ENCODE measurements at places on chromosomes 7 and 10.
A peak's percentile ranks its signal among the peaks of the same experiment; 100 is the strongest.

DNA sequence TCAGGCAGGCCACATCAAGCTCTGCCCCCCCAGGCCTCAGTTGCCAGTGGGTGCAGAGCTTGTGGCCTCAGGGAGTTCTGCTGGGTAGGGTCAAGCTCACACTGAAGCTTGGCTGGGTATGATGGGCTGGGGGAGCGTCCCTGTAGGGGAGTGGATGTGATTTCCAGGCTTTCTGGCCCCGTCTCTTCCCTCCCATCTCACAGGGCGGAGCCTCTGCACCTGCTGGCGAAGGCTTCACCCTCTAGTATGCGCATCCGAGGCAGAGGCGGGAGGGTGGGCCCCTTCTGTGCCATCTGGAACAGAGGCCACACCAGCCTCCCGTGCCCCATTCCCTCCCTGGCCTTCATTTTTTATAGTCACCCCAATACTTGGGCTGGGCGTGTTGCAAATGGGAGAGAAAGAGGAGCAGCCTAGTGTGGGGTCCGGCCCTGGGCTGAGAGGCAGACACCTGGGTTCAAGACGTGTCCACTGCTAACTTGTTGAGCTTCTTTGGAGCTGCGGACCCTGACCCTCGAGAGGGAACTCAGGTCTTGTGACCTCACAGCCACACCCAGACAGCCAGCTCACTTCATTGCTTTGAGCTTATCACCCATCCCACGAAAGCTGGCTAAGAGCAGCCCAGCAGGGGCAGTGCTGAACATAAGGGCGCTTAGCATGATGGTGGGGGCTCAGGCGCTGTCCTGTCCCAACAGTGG lies 2.3 kb downstream of the AQP1 start:
- no peak for DNase-seq

DNA sequence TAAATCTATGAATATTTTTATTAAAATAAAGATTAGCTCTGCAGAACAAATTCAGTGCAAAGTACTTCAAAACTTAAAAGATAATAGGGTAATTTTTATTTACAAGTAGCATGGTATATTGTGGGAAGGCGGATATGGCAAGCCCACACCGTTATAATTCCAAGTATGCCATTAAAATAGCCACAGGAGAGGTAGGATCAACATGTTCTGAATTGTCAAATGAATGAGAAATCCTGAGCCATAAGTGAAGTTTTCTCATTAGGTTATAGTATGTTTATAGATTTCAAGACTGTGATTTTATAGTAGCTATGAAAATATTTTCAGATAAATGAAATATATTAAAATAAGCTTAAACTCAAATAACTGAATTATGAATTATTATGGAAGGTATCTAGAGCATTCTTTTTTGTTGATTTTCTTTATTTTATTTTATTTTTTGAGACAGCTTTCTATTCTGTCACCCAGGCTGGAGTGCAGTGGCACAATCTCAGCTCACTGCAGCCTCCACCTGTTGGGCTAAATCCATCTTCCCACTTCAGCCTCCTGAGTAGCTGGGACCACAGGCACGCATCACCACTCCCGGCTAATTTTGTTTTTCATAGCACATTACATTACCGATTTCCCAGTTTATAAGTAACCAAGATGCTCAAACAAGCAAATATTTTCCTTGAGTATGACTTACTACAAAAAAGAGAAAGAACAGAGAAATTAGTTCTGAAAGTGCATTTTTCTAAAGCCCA lies 956.6 kb downstream of the GATA3 start:
- DNase-seq: no peak

DNA sequence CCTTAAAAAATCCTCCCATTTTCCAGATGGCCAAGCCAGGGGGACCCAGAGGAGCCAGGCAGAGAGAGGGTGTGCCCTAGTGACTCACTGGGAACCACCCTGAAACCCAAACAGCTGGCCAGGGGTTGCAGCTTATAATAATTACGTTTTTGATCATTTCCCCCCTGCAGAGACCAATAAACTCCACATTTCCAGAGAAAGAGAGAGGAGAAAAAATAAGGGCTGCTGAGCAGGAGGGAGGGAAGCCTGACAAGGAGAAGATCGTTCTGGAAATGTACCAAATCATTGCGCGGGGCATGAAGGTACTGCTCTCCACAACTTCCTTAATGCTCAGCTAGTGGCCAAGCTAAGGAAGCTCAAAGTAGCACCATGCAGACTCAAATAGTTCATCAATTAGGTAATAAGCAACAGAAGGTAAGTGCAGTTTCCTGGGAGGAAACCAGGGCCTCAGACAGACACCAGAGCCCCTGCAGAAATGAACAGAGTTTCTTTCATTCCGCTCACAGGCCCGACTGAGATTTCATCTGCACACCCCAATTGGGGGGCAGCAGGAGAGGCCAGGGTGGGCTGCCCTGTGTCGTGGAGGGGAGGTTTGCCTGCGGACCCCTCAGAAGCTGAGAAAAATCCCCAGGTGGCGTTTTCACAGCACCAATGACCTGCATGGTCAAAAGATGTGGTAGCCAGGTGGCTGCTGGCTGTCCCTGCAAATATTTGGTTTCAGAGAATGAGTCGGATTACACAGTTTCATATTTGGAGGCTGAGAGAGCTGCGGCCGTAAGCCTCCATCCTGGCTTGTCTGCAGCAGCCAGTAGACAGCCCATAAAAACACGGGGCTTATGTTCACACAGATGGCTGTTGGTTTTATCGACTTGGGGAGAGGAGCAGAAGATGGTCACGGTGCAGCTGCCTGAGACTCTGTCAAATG lies 153.2 kb upstream of the LYZL2 start:
- DNase-seq: no peak

GRCh38 chr7:108103558-108104298 lies 26.4 kb downstream of the LAMB4 start:
- DNase-seq: no peak

GRCh38 chr10:24262929-24263590 lies 54.1 kb downstream of the KIAA1217 start:
- no peak for DNase-seq

GRCh38 chr10:69241575-69241974 lies 21.4 kb downstream of the HKDC1 start:
- no peak for DNase-seq

GRCh38 chr10:73743327-73743904 lies 756 bp upstream of the SEC24C start:
- DNase-seq: no peak

GRCh38 chr7:157139111-157139809 lies 534 bp downstream of the UBE3C start:
- peak; percentile 28 for DNase-seq

- DNase-seq: no peak
Observed at GRCh38 chr10:69831231-69831855, 29.6 kb downstream of the COL13A1 start.

All from right renal pelvis (tissue), 4 donors.